Choroid plexus epithelial cell (primary cell): ENCODE measurements at places on chromosomes 12 and 14.

- DNase-seq: no peak
Measured at GRCh38 chr12:2692080-2692479, 102.7 kb upstream of the FKBP4 start.

DNA sequence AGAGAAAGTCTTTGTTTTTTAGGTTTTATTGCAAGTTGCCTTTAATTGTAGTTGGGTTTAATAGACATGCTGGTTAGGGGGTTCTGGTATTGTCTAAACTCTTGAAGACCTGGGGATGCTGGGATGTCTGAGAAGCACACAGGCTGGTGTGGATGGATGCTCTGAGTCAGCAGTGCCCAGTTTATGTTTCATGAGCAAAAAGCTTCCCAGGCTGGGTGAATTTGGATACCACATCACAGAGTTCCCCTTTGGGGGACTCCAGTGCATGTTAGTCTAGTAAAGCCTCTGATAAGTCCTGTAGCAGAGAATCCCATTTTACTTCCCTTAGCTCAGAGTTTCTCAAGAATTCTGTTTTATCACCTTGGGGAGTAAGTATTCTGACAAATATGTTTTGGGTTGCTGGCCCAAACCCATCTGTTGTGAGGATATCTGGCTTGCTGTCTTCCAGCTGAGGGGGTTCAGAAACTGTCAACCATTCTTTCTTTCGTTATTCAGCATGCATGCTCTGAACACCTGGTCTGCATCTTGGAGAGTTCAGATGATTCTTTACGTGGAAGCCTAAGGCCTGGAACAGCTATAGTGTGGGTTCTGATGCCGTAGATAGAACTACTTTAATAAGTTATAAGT, 509.1 kb downstream of the VRK1 start:
- no peak for DNase-seq

DNA sequence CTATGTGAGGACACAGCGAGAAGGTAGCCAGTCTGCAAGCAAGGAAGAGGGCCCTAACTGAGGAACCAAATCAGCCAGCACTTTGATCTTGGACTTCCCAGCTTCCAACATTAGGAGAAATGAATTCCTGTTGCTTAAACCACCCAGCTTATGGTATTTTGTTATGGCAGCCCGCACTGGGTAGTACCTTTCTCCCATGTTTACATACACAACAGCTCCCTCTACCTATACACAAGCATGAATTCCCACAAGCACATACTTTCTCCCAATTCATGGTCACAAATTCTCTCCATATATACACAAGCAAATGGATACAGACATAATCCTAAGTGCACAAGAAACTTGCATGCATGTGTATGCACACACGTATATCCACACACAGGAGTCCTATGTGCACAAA, 7.4 kb downstream of the ITGB7 start:
- no peak for DNase-seq

DNA sequence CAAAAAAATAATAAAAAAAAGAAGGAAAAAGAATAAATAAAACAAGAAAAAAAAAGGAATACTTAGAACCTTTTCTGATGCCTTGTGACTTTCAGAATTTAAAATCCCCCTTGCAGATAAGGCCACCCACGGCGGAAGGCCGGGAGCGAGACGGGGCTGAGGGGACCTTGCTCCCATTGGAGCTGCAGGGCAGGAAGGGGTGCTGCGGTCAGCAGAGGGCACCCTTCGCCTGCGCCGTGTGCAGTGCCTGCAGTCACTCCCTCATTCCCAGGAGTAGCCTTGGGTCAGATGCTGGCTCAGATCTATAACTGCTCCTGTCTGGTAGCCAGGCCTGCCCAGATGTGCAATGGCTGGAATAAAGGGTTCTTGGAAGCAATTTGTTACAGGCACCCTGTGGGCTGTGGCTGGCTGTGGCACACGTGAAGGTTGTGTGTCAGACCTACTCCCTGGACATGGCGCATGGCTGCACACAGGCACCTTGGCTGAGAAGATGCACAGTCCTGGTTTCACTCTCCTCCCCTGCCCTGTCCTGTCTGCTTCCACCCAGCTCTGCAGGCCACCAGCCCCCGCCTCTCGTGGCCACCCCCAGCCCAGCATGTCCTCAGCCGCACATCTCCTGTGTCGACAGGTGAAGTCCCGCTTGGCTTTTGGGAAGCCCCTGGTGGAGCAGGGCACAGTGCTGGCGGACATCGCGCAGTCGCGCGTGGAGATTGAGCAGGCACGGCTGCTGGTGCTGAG, 13.4 kb upstream of the ALDH2 start:
- peak; percentile 74 for DNase-seq

DNA sequence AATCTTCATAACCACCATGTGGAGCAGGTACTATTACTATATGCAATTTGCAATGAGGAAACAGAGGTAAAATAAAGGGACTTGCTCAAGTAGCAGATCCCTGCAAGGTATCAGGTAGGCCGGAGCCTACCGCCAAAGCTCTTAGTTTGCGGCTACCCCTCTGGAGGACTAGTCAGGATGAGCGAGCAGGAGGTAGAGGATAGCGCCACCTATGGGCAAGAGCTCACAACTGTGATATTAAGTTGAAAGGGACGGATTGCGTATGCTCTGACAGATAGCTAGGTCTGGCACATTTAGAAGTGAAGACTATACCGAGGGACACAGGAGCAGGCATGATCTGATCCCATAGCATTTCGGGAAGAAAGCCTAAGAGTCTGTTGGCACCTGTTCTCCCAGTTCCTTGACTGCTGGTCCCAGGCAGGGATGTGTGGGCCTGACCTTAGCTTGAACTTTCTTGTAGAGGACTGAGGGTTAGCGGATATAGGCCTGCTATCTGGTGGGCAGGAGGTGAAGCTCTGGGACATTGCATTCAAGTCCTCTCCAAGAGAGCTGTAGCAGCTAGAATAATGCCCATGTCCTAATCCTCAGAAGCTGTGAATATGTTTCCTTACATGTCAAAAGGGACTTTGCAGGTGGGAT, 48.0 kb downstream of the SLC17A8 start:
- peak; percentile 46 for DNase-seq

DNA sequence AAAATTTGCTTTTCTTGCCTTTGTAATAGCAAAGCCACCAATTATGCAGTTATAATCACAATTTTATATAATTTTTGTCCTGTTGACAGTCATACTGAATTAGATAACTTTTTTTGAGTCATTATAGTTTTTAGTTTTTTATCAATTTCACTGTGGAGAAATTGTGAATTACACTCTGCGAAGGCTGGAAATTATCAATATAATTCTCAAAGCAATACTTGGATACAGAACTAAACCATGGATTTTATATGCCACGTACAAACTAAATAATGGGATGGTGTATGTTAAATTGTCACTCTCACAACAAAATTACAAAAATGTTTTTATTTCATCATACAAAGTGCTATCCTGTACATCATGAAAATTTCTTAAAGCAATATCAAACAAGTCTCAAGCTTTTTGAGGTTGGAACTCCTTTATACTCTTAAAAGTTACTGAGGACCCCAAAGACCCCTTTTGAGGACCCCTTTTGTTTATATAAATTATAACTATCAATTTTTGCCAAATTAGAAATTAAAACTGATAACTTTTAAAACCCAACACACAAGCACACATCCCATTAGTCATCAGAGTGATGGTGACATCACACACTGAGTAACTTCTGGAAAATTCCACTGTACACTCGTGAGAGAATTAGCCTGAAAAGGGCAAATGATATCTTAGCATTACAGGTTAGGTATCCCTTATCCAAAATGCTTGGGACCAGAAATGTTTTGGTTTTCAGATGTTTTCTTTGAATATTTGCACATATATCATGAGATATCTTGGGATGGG, 19.8 kb upstream of the AQP2 start:
- peak; percentile 80 for DNase-seq

DNA sequence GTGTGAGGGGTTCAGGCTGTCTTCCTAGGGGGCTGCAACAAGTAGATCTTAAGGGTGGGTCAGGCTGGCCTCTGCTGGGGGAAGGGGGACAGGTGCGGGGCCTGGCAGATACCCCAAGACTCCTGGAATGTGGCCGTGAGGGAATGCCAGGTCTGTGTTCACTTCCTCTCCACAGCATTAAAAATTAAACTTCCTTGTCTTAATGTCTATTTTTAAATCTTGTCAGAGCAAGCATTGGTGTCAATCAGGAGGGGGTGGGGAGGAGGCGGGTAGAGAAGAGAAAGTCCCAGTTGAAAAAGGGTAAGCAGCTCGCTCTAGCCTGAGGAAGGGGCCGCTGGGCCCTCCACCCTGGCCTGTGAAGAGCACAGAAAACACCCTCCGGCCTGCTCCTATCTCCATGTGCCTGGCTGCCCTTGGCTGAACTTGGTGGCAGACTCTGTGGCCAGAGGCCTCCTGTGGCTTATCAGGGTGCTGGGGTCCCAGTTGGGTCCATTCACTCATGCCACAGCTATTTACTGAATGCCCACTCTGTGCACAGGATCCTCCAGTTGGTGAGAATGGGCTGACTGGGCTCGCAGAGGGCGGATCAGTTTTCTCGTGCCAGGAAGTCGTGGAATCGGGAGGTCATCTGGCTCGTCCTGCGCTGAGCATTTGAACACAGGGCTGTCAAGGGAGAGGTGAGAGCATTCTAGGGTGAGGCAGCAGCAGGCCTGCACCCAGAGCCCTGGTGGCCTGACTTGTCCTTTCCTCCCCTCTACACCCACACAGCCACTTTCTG, 128.8 kb downstream of the TSPAN9 start:
- DNase-seq: peak; percentile 20

GRCh38 chr12:51076236-51076930, 7.0 kb downstream of the CSRNP2 start:
- DNase-seq: no peak

DNA sequence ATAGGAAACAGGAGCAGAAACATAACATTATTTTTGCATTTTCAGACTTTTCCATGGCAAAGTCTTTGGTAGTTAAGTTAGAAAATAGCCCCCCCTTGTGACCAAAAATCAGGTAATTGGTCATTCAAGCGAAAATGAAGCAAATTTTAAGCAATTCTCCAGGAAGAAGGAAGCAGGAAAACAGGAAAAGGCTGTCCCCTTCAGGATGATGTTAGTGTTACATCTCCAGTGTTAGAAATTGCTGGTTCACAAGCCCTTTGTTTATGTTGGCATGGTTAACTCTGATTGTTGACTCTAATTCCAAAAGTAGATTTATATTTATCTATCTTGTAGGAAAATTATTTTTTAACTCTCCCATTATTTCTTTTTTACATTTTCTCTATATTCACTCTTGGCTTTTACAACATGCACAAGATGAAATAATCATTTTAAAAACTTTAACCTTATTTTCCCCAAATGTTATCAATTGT, 18.8 kb upstream of the GAS2L3 start:
- peak; percentile 96 for DNase-seq

GRCh38 chr14:43204816-43205215, 1302.3 kb downstream of the FSCB start:
- peak; percentile 30 for DNase-seq

DNA sequence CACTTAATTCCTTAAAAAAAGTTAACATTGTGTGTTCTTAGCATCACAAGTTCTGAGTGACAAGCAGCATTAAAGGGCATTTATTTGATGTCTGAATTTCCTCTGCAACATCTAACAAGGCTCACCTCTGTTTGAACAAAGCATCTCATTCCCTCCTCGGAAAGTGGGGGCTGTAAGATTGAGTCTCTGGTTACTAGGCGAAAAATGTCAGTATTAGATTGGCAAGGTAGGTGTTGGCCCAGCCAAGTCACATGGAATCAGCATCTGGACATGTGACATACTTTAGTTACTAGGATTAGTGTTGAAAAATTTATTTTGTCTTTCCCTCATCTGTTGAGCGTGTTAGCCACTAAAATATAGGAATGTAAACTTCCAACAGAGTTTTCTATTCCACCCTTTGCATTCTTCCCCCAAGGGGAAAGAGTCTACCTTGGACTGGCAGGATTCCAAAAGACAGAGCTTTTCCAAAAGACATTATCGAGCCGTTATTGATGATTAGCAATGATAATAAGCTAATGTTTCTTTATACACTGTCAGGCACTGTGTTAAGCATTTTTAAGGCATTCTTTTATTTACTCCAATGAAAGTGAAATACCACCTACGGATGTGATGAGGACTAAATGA, 194.9 kb upstream of the BTG1 start:
- DNase-seq: no peak

- no peak for DNase-seq
Measured at GRCh38 chr14:66143387-66144112, 342.6 kb upstream of the CCDC196 start.

- DNase-seq: no peak
Measured at GRCh38 chr12:113826805-113827538, 139.2 kb downstream of the RBM19 start.

DNA sequence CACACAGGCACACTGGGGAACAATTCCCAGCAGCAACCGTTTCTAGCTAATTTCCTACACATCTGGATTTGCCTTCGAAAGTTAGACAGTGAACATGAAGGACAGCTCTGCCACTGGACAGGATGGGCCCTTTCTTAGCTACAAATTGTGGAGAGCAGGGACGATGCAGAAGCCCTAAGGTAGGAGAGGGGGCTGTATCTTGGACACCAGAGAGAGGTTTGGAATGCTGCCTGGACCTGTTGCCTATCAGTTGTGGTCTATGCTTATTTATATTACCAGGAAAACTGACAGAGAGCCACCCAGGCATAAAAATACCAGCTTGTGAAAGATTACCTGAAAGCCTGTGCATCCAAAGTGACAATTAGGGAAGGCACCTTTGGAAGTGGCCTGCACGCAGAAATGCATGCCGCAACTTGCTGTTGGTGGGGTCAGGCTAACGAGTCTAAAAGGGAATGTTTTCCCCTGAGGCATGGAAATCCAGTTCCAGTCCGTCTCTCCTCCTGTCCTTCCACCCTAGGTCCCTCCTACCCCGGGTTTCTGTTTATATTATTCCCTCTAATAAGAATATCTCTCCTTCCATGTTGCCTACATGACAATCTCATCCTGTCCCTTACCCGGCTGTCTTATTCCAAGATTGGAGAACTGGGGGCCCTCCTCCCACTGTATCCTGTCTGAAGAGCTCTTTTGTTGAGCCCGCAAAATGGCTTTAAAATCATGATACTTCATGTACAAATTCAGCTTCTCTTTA, 60.2 kb downstream of the MDM2 start:
- DNase-seq: no peak

- no peak for DNase-seq
Measured at GRCh38 chr12:54052438-54053002, 1.1 kb upstream of the HOXC4 start.

DNA sequence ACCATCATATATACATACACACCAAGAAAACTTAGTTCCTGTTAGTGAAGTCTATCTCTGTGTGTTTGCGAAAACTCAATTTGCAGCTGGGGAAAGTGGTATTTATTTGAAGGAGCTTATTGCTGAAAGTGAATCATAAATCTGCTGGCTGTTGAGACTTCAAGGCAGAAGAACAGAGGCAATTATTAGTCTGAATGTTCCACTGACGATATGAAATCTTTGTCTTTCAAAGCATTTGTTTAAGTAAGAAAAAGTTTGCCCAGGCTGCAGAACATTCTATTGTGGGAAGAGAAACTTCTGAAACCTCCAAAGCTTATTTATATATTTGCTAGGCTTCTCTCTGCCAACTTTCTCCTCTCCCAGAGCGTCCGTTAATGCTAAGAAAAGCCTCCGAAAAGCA, 255.7 kb upstream of the TMPO start:
- no peak for DNase-seq

GRCh38 chr14:75470238-75470797, 42.5 kb downstream of the JDP2 start:
- DNase-seq: no peak
